ENCODE measurements at places on chromosomes 7 and 10.
A peak's percentile ranks its signal among the peaks of the same experiment; 100 is the strongest.

DNA sequence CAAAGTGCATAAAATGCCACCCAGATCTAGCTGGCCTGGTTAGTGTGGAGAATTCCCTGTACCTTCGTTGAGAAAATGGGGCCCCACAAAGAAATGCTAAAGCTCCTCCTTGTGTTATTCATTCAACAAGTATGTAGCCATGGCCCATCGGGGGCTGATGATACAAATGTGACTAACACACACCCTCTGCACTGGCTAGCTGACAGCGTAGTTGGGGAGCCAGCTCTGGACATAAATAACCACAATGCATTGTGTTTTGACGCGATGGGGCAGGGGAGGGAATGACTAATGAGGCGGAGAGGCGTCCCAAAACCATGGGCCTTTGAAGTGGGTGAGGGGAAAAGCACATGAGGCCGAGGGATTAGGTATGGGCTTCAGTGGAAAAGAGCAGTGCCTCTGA is 28.2 kb upstream of the ASL start:
- no peak for DNase-seq

DNA sequence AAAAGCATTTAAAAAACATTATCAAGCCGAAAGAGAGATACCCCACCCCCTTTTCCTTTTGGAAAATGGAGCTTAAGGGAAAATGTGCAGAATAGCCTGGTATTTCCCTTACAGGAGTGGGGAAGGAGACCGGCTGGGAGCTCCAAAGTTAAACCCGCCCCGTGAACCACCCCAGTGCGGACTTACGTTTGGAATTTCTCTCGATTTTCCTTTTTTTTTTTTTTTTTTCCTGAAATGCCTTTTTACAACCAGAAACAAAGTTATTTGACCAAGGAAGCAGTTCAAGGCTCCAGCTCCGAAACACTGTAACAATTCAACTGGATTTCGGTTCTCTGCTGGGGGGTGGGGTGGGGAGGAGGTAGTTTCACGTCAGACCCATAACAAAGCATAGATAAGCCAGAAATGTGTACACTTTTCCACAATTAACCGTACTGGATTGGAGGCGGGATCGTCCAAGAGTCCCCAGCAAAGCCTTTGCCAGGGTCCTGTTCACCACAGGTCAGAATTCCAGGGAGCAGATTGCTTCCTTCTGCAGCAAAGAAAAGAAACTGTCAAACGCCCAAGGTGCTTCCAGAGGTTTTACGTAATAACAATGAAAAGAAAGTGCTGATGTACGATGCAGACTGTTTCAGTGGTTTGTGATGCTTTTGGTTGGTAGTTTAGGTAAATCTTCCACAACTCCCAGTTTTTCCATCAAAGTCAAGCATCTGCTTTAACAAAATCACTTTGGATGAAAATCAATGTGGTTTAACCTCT is 6.7 kb downstream of the SKIDA1 start:
- no peak for DNase-seq

DNA sequence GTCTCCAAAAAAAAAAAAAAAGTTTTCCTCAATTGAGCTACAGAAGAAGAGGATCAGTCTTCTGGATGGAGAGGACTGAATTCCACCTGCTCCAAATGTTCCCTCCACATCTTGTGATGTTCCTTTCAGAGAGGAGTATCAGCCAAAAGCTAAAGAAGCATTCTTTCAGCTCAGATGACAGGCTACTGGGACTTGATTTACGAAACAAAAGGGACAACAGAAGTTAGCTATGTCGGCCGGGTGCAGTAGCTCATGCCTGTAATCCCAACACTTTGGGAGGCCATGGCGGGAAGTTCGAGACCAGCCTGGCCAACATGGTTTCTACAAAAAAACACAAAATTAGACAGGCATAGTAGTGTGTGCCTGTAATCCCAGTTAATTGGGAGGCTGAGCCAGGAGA is 7.4 kb downstream of the DAGLB start:
- DNase-seq: no peak

DNA sequence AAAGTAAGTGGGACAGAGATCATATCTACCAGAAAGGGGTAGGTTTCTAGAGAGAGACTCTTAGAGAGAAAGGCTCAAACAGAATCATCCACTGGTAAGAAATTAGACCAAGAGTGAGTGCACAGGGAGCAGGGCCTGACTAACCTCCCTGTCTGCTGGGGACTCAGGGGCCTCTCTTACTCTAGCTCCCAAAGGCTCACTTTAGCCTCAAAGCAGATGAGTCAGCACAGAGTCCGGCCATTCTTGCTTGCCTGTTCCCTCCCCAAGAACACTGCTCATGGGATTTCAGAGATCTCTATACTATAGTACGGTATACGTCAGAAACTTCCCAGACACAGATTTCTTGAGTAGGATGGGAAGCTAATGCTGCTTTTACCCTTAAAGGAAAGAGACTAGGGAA is 32.7 kb downstream of the RBM28 start:
- no peak for DNase-seq

DNA sequence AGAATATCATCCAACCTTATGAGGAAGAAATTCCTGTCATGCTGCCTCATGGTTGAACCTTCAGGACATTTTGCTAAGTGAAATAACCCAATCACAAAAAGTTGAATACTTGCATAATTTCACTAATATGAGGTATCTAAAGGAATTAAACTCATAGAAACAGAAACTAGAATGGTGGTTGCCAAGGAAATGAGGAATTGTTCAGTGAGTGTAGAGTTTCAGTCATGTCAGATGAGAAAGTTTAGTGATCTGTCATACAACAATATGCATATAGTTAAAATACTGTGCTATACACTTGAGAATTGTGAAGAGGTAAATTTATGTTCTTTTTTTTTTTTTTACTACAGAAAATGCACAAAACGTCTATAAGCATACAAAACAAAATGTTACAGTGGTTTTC is 60.7 kb downstream of the R3HCC1L start:
- no peak for DNase-seq

GRCh38 chr7:55570218-55570873 is 2.0 kb downstream of the VOPP1 start:
- no peak for DNase-seq

GRCh38 chr10:22434521-22434920 is 89.2 kb downstream of the SPAG6 start:
- peak; percentile 22 for DNase-seq

GRCh38 chr10:5968681-5969453 is 8.5 kb downstream of the IL15RA start:
- DNase-seq: no peak

DNA sequence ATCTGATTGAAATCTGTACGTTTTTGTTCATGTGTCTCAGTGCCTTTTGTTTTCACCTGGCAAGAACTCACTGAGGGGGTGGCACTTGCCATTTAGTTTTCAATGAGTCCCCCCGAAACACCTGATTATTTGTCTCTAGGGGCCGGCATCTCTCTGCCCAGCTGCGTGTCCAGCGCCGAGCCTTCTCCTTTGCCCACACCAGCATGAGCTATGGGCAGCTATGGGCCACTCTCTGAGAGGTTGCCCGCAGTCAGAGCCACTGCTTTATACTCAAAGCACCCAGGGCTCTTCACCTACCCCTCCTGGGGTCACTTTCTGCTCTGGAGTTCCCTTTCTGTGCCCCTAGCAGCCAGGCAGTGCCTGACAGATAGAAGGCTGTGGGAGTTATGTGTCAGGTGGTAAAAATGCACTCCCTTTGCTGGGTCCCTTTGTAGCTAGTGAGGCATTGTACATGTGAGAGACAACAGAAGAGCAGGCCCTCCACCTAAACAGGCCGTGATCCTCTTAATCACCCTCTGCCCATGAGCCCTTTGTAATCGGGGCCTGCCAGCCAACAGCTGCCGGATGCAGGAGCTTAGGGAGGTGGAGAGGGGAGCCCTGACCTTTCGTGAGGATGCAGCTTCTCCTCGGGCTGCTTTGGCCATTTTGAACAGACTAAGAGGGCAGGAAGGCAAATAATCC is 133.1 kb upstream of the NPS start:
- DNase-seq: no peak

DNA sequence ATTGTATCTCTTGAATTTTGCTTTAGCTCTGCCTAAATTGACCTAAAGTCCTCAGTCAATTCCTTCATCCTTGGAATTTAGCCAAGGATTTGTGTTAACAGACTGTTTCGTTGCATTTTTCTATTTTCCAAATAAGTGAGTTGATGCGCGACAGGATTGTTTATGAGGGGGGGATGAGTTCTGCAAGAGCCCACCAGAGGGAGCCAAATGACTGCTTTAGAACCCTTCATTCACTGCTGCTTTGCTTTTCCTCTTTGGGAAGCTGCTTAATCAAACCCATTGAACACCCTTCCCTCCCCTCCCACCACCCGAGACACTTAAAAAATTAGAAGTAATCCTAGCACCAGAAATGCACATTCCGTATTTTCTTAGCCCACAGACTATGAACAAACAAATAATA is 33.7 kb upstream of the PTF1A start:
- DNase-seq: peak; percentile 57

DNA sequence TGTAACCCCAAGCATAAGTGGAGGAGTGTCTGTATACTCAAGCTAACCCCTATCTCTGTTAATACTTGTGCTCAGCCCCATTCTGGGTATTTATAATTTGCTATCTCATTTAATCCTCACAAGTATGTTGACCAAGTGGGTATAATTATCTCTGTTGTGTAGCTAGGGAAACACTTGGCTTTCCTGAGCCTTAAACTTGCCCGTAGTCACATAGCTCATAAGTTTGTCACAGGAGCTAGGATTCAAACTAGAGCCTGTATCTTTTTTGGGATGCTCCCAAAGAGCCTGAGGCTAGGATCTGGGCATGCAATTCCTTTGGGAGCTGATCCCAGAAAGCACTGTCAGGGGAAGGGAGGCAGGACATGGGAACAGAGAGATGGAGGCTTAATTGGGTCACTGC is 377.4 kb downstream of the GALNT17 start:
- DNase-seq: no peak

- peak; percentile 94 for DNase-seq
Observed at GRCh38 chr7:27740449-27741086, 606 bp downstream of the TAX1BP1 start.

GRCh38 chr7:112147793-112148361 is 58.3 kb downstream of the DOCK4 start:
- DNase-seq: no peak

DNA sequence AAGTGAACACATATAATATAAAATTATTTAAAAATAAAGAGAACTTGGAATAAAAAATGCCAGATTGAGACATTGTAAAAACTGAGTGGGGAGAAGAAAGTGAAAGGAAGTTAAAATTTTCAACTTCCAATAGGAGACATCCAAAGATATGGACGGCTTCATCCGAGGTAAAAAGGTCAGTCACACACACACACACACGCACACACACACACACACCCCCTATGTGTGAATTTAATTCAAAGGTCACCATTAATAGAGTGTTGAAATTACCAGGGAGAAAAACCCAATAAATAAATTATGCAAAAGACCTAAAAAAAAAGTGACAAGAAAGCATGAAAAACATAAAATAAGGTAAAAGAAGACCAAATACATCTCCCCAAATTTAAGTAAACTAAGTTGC is 131.0 kb upstream of the DNAJB12 start:
- no peak for DNase-seq

GRCh38 chr7:152894295-152895170 is 135.0 kb downstream of the ACTR3B start:
- DNase-seq: peak; percentile 58

GRCh38 chr10:20195076-20195475 is 378.8 kb downstream of the PLXDC2 start:
- DNase-seq: no peak

DNA sequence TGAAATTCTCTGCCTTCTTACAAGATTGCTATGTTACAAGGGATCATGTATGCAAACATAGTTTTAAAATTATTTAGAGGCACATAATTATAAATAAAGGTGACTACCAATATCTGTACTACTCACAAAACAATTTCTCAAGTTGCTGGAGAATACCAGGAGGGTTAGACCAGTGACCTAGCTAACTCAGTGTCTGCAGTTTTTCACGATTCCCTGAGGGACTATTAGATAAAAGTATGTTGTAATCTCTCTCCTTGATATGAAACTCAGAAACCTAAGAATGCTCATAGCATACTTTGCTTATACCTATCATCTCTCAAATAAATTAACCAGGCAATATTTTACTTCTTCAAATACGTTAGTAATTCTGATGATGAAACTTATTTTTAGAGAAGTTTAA is 534.0 kb upstream of the ANKRD30A start:
- DNase-seq: no peak

GRCh38 chr7:143331179-143331801 is 15.4 kb downstream of the CLCN1 start:
- peak; percentile 90 for DNase-seq

- DNase-seq: peak; percentile 98
Observed at GRCh38 chr7:35727571-35727970, 32.6 kb upstream of the HERPUD2 start.

GRCh38 chr7:29871787-29872398 is 65.6 kb downstream of the WIPF3 start:
- DNase-seq: no peak

DNA sequence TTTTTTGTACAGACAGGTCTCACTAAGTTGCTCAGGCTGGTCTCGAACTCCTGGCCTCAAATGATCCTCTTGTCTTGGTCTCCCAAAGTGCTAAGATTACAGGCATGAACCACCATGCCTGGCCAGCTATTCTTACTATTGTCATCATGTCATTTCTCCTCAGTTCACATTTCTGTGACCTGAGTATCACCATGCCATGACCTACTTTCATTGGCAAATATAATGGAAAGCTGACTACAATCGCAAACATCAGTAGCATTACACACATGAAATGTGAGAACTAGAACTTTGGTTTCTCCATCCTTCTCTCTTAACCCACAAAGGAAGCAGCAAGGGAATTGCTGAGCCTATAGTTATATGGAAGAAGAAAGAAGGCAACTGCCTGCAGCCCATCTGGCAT is 26.0 kb upstream of the WIPF3 start:
- no peak for DNase-seq

GRCh38 chr10:24806262-24806661 is 82.6 kb upstream of the ARHGAP21 start:
- no peak for DNase-seq

DNA sequence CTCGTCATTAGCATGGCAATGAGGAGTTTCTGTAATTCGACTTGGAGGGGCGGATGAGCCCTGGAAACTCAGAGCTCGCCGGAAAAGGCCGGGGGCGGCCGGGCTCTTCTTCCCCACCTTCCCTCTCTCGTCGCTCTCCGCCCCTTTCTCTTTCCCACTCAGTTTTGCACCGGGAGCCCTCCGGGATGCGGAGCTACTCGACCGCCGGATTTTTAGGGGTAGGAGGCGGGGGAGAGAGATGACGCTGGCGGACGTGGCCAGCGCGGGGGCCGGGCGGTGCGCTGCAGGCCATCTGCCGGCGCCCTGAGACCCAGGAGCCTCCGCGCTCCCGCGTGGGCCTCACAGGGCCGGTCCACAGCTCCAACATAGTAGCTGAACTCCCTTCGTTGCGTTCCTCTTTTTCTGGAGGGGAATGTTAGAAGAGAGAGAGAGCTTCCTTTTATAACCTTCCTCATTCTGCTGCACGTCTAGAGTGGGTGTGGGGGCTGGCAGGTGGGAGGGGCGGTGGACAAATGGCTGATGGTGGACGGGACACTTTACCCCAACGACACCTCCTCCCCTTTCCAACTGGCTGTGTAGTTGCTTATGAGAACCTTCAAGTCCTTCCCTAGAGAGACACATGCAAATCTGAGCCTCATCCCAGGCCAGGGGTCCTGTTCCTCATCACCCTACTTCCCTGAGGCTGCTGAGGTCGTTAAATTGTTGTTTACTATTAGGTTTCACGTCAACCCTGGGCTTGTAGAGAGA is 1.1 kb upstream of the HOXA1 start:
- peak; percentile 70 for DNase-seq

- peak; percentile 13 for DNase-seq
Observed at GRCh38 chr10:58439632-58440364, 54.6 kb downstream of the TFAM start.

- DNase-seq: no peak
Observed at GRCh38 chr10:103238506-103239252, 7.0 kb upstream of the RPEL1 start.

GRCh38 chr10:74202356-74202755 is 51.3 kb downstream of the ADK start:
- DNase-seq: no peak

Measured in NB4 (cell line).